ENCODE measurements at places on chromosomes 3 and 15.

GRCh38 chr3:137759505-137759904, 4.6 kb upstream of the SOX14 start:
- no peak for DNase-seq

DNA sequence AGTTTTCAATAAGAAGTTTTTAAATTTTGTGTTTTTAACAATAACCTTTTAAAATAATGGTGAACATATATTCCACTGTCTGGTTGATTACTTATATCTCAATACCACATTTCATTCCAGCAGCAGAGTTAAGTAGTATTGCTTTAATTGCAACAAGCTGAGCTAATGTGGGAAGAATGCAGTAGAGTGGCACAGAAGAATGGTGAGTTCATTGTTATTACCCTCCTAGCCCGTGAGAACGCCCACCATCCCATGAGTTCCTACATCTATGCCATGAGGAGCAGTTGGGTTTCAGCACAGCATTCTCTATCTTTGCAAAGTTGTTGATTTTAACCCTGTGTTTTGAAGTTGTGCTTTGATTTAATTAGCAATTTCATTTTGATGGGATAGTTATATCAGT, 17.8 kb upstream of the NR2E3 start:
- DNase-seq: peak; percentile 53

GRCh38 chr3:69855436-69856162, 116.3 kb downstream of the MITF start:
- peak; percentile 63 for DNase-seq

DNA sequence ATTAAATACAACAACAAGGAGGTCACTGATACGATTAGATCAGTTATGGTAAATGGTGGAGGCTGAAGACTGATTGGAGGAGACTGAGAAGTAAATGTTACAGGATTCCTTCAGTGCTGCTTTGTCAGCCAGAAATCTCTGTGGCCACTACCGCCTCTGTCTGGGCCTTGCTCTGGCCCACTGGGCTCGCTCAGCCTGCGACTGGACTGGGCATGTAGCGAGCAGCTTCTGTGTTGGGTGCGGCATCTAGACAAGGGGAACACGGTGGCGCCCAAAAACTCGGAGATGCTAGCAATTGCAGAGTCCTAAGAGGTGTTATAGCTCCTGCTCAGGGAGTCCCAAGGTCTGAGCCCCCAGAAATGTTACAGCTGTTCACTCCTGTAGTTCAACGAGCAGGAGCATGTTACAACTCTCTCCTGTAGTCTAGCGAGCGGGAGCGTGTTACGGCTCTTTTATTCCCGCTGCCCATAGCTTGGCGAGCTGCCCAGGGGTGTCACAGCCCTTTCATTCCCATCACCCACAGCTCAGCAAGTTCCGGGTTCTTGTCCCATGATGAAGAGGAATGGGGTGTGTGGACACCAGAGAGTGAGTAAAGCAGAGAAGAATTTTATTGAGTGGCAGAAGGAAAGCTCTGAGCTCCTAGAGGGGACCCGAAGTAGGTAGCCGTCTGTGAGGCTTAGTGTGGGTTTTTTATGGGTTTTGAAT, 24.7 kb downstream of the SLC15A2 start:
- DNase-seq: no peak
